HT-29 (cell line): ENCODE measurements at places on chromosomes 16 and 17. TPM values are rescaled to one million over a fixed set of nuclear protein-coding genes. Genes with fewer than 3 reads are reported as not detected.

Gene NECAB2
- total RNA-seq = 0.10 TPM in 1 of 2 replicates, not detected in the other

Gene PIMREG
- total RNA-seq = 97.8 and 111 TPM in 2 replicates

Gene PDIA2
- 3.0 and 6.3 TPM in 2 replicates for total RNA-seq

Gene CALB2
- 62.7 and 68.8 TPM in 2 replicates for total RNA-seq
